ENCODE measurements at places on chromosomes 2 and 18.

DNA sequence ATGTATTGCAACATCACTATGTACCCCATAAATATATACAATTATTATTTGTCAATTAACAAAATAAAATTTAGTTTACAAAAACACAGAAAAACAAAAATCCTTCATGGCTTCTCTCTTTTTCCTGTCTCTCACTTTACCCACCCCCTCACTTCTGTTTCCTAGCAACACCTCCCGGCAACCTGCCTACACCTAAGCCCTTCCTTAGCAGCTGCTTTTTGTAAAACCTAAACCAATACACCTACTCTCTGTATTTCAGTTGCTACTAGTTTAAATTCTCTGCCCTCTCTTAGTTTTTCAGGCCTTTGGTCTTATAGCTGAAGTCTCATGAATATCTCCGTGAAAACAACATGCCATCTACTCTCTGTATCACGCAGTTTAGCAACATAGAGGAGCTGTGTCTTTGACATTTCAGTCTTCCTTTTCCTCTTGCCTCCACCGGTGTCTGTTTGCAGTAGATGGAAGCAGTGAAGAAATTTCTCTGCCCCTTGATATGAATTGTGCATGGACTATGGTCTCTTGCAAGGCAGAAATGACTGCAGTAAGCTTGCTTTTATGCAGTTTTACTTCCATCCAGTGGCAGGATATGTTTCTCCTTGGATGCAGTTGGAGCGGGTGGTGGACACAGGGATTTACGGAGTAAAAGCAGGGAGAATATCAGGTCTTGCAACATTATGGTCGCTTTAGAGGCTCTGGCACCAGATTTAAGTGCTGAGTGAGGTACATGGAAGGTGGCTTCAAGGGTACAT, 42.0 kb upstream of the ZDBF2 start:
- no peak for DNase-seq

DNA sequence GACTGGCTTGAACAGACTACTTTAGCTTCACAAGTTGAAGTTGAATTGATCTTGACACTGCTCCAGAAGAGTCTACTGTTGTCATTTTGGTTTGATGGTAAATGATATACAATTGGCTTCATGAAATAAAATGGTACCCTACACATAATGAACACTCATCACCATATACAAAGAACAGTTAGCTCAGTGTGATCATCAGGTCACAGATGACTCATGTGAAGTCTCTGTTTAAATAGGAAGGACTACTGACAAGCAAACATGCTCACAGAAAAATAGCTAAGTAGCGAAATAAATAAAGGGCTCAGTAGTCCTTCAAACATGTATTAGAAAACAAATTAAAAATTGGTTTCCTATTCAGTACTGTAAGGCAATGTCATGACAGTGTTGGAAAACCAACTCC, 96.2 kb downstream of the MEIS1 start:
- no peak for DNase-seq

DNA sequence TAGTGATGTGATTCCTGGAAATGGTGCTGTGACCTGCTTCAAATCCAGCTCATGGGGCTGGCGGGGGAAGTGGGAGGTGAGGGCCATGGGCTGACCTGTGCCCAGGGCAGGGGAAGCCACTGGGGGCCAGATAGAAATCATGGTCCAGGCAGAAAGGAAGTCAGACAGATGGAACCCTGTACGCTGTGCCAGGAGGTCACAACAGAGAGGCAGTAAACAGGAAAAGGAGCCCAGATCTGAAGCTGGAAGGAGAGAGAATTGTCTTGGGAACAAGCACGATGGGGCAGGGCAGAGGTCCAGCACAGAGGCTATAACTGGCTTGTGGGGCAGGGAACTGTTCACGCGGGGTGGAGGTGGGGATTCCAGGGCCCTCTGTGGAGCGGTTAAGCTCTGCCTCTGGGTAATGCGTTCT, 76.0 kb downstream of the RNF144A start:
- DNase-seq = no peak

DNA sequence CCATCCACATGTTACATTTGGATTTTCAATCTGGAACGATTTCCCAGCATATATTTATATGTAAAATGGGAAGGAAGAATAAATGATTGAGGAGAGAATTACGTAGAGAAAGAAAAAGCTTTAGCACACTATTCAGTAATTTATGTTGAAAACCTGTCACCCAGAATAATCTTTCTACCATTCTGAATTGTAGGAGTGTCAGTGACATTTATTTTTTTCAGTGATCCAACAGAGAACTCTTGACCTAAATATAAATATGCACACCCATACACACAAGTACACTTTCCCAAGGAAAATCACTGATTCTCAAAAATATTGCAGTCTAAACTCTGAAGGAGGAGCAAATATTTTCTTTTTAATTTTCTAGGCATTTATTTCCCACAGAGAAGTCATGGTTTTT, 140.2 kb upstream of the LRP1B start:
- no peak for DNase-seq

- DNase-seq = no peak
Measured at GRCh38 chr18:77092104-77093066, 40.2 kb downstream of the MBP start.

- DNase-seq = no peak
Measured at GRCh38 chr2:33118651-33119050, 171.9 kb downstream of the LTBP1 start.

GRCh38 chr18:75157851-75158250, 51.1 kb downstream of the PTGR3 start:
- DNase-seq = no peak

- DNase-seq = no peak
Measured at GRCh38 chr2:16821692-16822091, 156.1 kb upstream of the CYRIA start.

- DNase-seq = no peak
Measured at GRCh38 chr2:64145714-64146113, 1.5 kb upstream of the PELI1 start.

GRCh38 chr2:43159797-43160196, 66.6 kb downstream of the ZFP36L2 start:
- DNase-seq = no peak

DNA sequence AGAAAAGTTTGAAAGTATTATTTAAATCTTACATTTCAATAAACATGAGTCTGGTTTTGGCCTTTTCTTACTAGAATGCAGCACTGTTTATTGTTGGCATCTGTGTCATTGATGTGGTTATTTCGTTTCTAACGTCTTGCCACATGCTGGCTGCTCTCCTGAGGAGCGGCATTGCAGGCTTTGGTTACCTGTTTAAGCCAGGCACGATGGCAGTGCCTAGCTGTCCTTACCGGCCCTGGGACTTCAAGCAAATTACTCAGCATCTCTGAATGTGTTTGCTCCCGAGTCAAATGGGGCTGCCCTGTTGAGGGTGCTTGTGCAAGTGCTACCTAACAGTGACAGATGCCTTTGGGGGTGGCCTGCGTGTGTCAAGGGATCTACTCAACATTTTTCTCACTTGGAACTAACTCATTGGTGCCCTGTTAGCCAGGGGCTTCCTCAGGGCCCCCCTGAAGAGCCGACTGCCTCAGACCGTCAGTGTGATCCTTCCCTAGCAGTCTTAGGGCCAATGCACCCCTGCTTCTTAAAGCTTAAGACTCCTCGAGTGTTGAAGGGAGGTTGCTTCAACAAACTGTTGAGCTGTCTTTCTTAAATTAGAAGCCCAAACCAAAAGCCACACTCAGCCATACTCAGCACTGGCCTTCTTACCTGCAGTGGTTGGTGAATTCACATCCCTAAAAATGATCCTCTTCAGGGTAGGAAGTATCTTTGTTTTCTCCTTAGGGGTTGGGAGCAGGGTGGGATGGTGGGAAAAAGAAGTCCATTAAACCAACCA, 151.5 kb downstream of the NCK2 start:
- DNase-seq = no peak

DNA sequence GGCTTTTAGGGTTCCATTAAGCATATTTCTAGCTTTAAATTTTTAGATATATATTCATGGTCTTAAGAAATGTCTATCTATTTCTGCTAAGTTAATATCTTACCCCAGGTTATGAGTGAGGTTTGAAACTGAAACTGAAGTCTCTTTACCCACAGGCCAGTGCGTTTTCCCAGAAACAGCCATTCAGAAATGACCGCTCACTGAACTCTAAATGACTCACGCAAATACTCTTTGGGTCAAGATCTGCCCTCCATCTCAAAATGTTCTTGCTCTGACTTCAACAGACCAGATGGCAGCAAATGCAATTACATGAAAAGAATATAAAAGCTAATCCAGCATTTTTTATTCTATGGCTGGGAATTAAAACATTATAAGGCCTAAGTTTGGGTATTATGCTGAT, 315.2 kb downstream of the TDRD15 start:
- DNase-seq = no peak

DNA sequence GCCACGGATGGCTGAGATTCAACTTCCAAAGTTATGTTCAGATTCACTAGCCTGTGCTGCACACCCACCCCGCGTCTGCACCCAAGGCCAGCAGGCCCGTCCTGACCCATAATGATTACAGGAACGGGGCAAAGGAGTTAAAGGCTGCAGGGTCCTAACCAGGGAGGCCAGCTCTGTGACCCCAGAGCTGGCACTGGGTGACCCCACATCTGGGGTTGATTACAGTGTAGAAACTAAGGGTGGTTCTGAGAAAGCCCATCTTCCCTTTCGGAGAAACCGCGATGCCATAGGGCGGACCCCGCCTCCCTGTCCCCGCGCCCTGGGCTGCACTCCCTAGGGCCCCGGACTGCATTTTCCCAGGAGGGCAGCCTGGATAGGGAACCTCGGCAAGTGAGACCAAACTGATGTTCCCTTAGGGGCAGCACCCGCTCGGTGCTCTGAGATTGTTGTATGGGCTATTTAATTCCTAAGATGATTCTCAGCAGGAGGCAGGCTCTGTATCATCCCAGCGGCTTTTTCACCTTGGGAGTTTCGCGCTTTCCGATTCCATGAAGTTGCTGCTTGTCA, 2.2 kb upstream of the GPR148 start:
- DNase-seq = no peak

- no peak for DNase-seq
Measured at GRCh38 chr2:239689985-239690384, 289.2 kb upstream of the HDAC4 start.

- no peak for DNase-seq
Measured at GRCh38 chr18:3305933-3306332, 44.0 kb downstream of the MYL12B start.

GRCh38 chr18:74899554-74899953, 301.9 kb downstream of the ZNF407 start:
- no peak for DNase-seq

DNA sequence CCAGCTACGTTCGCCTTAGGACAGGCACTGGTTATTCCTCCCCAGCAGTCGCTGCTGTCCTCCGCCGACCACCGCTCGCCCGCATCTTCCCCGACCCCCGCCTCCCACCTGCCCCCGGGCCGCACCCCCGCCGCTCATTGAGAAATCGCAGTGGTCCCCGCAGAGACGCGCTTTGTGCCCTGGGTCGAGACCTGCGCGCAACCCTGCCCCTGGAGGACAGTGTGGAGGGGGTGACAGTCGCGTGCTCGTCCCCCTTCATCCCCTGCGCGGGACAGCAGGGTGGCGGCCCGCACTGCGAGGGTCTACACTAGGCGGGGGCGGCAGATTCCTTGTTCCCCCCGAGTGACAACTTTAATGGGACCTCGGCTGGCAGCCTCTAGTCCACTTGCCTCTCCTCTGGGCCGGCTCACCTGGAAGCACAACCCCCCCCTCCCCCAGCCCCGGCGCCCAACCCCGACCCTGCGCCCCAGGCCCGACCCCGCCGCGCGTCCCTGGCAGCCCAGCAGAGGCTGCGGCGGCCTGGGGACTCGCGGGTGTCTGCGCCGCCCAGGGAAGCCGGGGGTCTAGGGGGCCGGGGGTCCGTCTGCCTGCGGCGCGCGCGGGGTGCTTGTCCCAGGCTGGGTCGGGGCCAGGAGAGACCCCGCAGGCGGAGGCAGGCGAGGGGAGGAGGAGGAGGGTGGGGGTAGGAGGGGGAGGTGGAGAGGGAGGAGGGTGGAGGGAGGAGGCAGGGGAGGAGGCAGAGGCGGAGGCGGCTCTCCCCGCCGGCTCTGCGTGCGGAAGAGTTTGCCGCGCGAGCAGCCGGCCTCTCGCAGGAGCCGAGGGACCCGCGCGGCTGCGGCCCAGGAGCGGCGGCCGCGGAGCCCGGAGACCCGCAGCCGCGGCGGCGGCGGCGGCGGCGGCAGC, at the start of gene NPAS2:
Gene NPAS2, plus strand, starts transcription at position 770 of the 903 bp plus-strand sequence. CDS start 84,616 bp downstream, outside the sequence.
- DNase-seq = peak; percentile 27

GRCh38 chr2:170806548-170806947, 10.1 kb upstream of the GAD1 start:
- DNase-seq = no peak

DNA sequence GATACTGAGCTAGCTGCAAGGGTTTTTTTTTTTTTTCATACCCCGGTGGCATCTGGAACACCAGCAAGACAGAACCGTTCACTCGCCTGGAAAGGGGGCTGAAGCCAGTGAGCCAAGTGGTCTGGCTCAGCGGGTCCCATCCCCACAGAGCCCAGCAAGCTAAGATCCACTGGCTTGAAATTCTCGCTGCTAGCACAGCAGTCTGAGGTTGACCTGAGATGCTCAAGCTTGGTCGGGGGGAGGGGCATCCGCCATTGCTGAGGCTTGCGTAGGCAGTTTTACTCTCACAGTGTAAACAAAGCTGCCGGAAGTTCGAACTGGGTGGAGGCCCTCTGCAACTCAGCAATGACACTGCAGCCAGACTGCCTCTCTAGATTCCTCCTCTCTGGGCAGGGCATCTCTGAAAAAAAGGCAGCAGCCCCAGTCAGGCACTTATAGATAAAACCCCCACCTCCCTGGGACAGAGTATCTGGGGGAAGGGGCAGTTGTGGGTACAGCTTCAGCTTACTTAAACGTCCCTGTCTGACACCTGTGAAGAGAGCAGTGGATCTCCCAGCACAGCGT, 5.1 kb upstream of the MIB1 start:
- peak; percentile 16 for DNase-seq

DNA sequence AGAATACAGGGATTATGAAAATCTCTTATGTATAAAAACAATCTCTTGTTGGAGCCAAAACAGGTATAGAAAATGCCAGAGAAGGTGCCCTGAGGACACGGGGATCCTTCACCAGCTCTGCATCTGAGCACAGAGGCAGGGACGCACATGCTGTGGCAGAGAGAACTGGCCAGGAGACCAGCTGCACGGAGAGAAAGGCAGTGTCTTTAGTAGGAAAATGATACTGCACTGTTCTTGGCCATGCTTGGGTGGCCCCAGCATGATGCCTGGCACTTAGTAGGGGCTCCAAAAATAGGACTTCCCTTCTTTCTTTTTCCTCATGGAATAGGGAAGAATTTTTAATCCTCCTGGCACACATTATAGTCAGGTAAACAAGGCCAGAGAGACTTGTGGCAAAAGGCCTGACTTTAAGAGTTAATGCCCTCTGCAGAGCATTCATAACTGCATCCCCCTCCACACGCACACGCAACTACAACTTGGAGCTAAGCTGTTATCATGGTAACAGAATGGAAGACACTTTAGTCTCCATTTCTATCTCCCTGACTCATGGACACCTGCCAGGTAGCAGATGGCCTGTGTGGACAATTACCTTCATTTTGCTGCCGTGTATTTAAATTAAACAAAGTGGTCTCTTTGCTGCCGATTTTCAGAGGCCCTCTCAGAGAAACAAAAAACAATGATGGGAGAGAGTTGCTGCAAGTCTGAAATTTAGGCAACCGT, 59.7 kb upstream of the DNMT3A start:
- no peak for DNase-seq

GRCh38 chr2:98775146-98775986, 44.4 kb upstream of the MGAT4A start:
- no peak for DNase-seq
